Cardiac fibroblast (primary cell): ENCODE measurements at places on chromosomes 5 and 9.

DNA sequence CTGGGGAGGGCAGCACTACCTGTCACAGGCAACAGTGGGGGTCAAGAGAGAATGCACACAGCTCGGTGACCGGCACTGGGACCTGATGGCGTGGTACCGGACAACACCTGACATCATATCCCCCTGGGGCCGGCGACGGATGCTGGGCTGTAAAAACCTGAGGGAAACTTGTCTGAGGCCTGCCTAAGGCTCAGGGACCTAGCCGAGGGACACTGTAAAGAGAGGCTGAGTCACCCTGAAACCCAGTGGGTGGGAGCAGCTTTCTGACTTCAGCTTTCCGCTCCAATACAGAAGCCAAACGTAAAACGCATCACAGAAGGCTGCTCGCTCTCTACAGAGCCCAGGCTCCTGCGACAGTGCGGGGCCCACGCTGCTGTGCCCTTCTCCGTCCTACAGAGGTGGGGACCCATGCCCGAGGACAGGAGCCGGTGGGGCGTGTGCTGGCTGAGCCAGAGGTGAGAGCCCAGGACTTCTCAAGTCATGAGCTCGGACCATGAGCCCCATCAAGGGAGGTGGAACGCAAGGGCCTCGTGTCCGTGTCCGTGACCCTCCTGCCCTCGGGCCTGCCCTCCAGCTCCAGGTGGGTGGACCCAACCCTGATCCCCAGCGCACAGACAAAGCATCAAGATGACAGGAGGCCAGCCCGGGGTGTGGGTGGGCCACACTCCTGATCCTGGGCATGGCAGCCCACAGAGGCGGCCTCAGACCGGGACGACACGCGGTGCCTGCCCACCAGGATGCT lies 5.3 kb downstream of the RALGDS start:
- DNase-seq, result no peak

GRCh38 chr5:134527156-134527960 lies 1.9 kb downstream of the JADE2 start:
- peak; percentile 92 for DNase-seq

DNA sequence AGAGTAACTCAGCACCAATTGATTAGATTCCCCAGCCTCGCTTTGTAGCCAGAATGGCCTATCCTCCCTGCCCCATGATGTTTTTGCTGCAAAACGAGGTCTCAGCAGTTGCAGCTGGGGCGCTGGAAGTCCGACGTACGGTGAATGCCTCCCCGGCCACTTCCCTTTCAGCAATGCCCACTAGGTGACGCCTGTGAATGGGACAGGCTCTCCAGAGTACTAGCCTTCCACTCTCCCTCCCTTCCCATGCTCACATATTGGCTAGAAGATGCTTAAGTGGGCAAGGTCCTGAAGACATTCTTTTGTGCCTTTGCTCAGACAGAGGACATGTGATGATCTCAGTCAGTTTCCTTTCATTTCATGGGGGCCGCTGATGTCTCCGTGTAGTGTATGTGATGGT lies 50.8 kb downstream of the DMRT2 start:
- peak; percentile 44 for DNase-seq

DNA sequence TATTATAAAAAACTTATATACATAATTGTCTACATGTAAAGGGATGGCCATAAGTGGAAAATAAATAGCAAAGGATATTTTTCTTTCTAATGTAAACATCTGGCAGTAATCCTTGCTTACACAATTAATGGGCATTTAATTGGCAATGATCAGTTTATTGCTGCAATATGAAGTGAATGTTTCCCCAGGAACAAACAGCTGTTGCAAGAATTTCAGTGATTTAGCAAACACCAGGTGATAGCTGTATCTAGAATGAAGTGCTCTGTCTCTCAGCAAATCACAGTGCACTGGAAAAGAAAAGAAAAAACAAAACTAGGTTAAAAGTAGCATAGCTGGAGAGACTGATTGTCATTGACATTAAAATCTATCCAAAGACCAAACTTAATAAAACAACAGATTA lies 594.5 kb upstream of the ARRDC3 start:
- no peak for DNase-seq

GRCh38 chr9:135883410-135884089 lies 23.8 kb downstream of the CAMSAP1 start:
- DNase-seq, result no peak

DNA sequence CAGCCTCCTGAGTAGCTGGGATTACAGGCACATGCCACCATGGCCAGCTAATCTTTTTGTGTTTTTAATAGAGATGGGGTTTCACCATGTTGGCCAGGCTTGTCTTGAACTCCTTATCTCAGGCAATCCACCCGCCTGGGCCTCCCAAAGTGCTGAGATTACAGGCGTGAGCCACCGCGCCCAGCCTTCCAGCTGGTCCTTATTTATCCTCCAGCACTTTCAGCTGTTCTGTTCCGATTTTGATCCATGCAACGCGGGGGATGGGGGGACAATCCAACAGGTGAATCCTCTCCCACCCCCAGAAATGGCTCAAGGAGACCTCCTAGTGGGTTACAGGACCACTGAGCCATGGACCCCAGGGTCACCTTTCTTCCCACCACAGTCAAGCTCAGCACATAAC lies 14.7 kb upstream of the CDKN2AIPNL start:
- no peak for DNase-seq

- DNase-seq, result peak; percentile 96
Observed at GRCh38 chr5:102715082-102715807, 39.9 kb upstream of the PAM start.

DNA sequence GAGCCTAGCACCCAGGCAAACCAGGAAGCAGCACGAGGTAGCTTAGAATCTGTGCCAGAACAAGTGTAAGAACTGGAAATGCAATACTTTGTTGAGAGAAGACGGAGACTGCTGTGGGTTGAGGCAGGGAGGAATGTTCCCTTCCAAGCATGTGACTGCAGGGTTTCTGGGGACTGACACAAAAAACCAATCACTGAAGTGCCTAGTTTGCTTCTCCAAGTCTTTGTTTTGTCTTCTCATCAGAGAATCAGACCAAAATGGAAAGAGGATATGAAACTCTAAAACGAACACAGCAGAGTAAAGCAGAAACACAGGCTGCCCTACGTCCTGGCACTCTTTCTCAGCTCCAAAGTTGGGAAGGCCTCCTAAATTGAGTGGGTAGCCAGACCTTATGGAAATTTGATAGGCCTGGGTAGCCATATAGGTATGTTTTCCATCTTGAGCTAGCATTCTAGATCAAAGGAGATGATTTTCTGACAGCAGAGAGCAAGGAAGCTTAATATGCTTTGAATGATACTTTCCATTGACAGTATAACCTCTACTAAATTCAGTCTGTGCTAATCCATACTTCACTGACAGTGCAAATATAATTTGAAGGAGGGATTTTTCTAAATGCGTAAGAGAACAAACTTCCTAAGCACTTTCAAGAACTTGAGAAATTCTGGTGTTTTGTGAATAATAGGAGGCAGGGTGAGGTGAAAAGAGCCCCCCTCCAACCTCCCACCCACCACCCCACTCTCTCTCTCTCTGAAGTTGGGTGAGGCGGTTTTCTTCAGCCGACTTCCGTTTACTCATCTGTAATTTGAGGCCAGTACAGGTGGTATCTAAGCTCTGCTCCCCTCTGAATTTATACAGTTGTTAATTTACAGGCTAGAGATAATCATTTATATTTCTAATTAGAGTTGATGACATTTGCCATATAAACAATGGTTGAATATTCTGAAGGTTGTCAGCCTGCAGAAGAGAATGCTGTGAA lies 5.5 kb downstream of the ADRB2 start:
- no peak for DNase-seq

GRCh38 chr5:50990296-50990924 lies 324.0 kb downstream of the PARP8 start:
- no peak for DNase-seq

DNA sequence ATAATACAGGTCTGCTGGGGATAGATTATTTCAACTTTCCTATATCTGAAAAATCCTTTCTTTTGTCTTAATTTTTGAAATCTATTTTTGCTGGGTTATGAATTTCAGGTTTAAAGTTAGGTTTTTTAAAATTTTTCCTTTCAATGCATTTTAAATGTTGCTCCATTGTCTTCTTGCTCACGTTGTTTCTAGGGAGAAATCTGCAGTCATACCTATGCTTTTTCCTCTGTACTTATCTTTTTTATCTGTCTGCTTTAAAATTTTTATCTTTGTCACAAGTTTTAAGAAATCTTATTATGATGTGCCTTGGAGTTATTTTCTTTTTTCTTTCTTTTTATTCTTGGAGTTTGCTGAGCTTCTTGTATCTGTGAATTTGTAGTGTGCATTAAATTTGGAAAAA lies 412.0 kb upstream of the KIF2A start:
- no peak for DNase-seq

GRCh38 chr5:42840842-42841567 lies 29.3 kb upstream of the SELENOP start:
- no peak for DNase-seq

GRCh38 chr9:116697887-116698286 lies 10.8 kb downstream of the TRIM32 start:
- DNase-seq, result no peak

DNA sequence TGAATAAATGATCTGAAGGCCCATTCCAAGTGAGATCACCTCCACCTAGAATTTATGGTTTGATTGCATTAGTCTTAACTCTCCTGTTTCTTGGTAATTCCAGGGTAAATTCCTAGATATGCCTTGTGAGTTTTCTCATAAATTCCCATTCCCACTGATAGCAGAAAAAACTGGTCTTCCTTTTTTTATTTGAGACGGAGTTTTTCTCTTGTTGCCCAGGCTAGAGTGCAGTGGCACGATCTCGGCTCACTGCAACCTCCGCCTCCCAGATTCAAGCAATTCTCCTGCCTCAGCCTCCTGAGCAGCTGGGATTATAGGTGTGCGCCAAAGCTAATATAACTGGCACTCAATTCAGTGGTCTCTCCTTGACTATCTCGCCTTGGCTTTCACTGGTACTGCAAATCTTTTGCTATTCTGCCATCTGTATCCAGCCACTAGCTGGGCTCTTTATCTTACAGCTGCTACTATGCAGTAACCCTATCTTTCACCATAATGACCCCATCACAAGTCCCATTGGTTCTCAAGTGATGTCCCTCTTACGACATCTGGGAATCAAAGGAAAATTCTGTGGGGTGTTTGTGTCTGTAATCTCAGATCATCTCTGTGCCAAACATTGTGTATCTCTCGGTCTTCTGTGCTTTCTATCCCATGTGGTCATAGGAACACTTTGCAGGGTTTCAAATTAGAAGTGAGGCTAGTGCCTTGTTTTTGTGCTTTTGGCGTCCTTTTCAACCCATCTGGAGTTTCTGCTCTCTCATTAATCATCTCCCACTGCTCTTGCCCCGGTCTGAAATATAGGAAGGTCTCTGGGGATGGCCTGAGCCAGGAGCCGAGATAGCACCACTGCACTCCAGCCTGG lies 14.4 kb downstream of the HNRNPK start:
- DNase-seq, result peak; percentile 37

- no peak for DNase-seq
Observed at GRCh38 chr5:135094339-135095051, 60.5 kb upstream of the PITX1 start.

- DNase-seq, result peak; percentile 97
Observed at GRCh38 chr5:38468202-38468673, 88.2 kb downstream of the LIFR start.

- DNase-seq, result no peak
Observed at GRCh38 chr9:115341426-115341825, 223.5 kb upstream of the TNC start.

DNA sequence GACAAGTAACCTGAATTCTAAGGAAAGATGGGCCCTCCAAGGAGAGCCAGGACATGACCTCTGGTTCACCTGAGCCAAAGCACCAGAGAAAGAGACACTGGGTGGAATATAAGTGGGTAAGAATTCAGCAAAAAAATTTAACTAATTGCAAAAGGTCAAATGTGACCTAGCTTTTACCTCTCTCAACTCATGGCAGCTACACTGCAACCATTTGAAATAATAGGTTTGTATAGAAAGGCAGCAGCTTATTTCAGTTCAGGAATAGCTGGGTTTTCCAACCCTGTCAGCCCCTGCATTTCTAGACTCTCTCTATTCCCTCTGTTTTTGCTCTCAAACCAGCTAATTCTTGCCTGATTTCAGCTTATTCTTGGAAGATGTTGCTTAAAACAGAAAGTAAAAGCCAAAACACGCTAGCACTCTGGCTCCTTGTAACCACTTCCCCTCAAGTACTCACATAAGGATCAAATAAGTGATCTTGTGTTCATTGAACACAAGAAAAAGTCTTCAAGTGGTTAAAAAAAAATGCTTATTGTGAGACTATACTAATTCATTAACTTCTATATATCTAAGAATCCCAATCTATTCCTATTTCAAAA lies 101.1 kb upstream of the NR4A3 start:
- peak; percentile 5 for DNase-seq

GRCh38 chr9:19030899-19031298 lies 2.1 kb downstream of the SAXO1 start:
- DNase-seq, result peak; percentile 37

GRCh38 chr5:157271740-157272271 lies 5.9 kb downstream of the CYFIP2 start:
- no peak for DNase-seq

GRCh38 chr5:81761270-81761669 lies 10.4 kb upstream of the SSBP2 start:
- no peak for DNase-seq

GRCh38 chr5:54624805-54625568 lies 107.4 kb downstream of the SNX18 start:
- DNase-seq, result peak; percentile 78

GRCh38 chr9:133569891-133570690 lies 35.6 kb downstream of the ADAMTSL2 start:
- DNase-seq, result no peak

DNA sequence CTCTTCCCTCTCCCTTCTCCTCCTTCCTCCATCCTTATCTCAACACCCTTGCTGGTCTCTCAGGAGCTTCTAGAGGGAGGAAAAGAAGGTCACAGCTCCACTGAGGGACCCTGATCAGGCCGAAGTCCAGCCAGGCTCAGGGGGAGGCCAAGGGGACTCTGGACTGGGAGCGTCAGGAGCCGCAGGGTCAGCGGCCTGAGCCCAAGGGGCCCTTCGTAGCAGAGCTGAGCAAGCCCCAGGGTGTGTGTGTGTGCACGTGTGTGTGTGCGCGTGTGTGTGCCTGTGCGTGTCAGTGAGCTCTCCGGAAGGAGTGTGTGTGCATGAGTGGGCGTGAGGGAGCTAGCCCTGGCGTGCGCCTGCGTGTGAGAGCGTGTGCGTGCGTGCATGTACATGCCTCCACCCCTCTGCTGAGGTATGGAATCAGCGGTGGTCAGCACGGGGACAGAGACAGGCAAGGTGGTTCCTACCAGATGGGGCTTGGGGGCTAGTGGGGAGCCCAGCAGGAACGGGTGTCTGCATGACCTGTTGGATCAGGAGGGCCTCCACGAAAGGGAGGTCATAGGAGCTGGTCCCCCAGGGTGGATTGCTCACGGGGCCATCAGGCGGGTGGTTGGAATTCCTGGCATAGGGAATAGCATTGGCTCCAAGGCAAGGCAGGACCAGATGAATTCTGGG lies 10.0 kb upstream of the AGPAT2 start:
- peak; percentile 53 for DNase-seq

GRCh38 chr5:107254214-107254901 lies 416.4 kb downstream of the EFNA5 start:
- no peak for DNase-seq

DNA sequence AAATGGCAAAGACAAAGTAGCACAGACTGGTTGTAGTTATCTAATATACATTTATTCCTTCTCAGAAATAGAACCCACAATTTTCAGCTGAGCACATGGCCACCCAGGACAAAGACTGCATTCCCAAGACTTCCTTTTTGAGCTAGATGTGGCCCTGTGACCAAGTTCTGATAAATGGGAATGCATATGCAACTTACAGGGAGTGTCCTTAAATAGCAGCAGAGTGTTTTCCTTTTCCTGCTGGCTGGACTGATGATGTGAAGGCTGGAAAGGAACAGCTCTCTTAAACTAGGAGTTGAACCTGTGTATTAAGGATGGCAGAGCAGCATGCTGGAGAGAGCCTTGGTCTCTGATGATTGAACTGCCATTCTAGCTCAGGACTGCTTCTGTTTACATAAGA lies 74.7 kb upstream of the TNPO1 start:
- DNase-seq, result no peak
